PC-9 (cell line): ENCODE measurements at places on chromosomes 13 and 19. TPM values are rescaled to one million over a fixed set of nuclear protein-coding genes. Genes with fewer than 3 reads are reported as not detected.

- H3K27me3 ChIP-seq: no peaks in the 10 kb centered on the region
- no peaks in the 10 kb centered on the region for H3K36me3 ChIP-seq
- peaks cover 32% of the 10 kb centered on the region for H3K4me1 ChIP-seq
- H3K4me3 ChIP-seq: no peak overlapping the region
These were observed 28.2 kb downstream of the IGFL2 start for GRCh38 chr19:46176116-46176860.

- no peak overlapping the region for H3K27ac ChIP-seq
- no peak for DNase-seq
- H3K27me3 ChIP-seq: peaks cover 54% of the 10 kb centered on the region
- H3K4me3 ChIP-seq: no peak overlapping the region
- no peaks in the 10 kb centered on the region for H3K36me3 ChIP-seq
These were observed 1.8 kb downstream of the ZFR2 start for GRCh38 chr19:3866910-3867638.

GRCh38 chr19:48136547-48136946, 25.9 kb upstream of the PLA2G4C start:
- H3K27me3 ChIP-seq: no peaks in the 10 kb centered on the region
- no peak overlapping the region for H3K4me3 ChIP-seq
- DNase-seq: no peak
- H3K4me1 ChIP-seq: no peaks in the 10 kb centered on the region

- no peaks in the 10 kb centered on the region for H3K36me3 ChIP-seq
- H3K4me1 ChIP-seq: no peaks in the 10 kb centered on the region
- no peak overlapping the region for H3K4me3 ChIP-seq
- no peak for DNase-seq
- no peak overlapping the region for H3K27ac ChIP-seq
These were observed 13.5 kb upstream of the F7 start for GRCh38 chr13:113091891-113092775.

GRCh38 chr19:17932485-17933338, at the start of gene CCDC124:
TSS of gene CCDC124 (plus strand) at chr19:17933015. CDS start at chr19:17936421, 3,406 bp downstream.
- peak; percentile 94 for DNase-seq
- peak within 1 kb of the TSS; percentile 87 for H3K4me3 ChIP-seq
- peaks cover 12% of the 10 kb centered on the region for H3K4me1 ChIP-seq
- peak within 1 kb of the TSS; percentile 86 for H3K27ac ChIP-seq

DNA sequence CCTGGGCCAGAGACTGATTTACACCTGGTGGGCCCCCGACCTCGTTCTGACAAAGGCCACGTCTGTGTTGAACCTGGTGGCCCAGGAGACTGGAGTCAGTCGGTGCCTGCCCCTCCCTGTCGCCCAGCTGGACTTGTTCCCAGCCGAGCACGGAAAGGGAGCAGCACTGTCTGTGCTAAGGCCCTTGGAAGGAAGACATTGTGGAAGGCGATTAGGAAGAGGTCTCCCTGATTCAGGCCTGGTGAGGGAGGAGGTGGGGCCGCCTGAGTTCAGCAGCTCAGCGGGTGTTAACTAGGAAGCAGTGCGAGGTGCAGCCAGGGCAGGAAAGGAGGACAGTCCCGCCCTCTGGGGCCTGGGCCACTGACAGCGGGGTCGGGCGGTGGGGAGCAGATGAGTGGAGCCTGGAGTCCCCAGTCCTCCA, 64.7 kb downstream of the GPR12 start:
- DNase-seq: no peak
- no peaks in the 10 kb centered on the region for H3K4me1 ChIP-seq
- no peaks in the 10 kb centered on the region for H3K27me3 ChIP-seq
- H3K4me3 ChIP-seq: no peak overlapping the region

Gene ZNF653
- total RNA-seq: 13.4 and 13.8 TPM in 2 replicates

Gene FRY
- total RNA-seq: 4.7 and 5.2 TPM in 2 replicates

- no peaks in the 10 kb centered on the region for H3K4me1 ChIP-seq
- H3K36me3 ChIP-seq: no peaks in the 10 kb centered on the region
These were observed 86.5 kb downstream of the IPO5 start for GRCh38 chr13:98039964-98040363.
